ENCODE measurements at places on chromosomes 1 and 21.
A peak's percentile ranks its signal among the peaks of the same experiment; 100 is the strongest.

GRCh38 chr1:219220945-219221344 lies 47.3 kb downstream of the LYPLAL1 start:
- DNase-seq = no peak

DNA sequence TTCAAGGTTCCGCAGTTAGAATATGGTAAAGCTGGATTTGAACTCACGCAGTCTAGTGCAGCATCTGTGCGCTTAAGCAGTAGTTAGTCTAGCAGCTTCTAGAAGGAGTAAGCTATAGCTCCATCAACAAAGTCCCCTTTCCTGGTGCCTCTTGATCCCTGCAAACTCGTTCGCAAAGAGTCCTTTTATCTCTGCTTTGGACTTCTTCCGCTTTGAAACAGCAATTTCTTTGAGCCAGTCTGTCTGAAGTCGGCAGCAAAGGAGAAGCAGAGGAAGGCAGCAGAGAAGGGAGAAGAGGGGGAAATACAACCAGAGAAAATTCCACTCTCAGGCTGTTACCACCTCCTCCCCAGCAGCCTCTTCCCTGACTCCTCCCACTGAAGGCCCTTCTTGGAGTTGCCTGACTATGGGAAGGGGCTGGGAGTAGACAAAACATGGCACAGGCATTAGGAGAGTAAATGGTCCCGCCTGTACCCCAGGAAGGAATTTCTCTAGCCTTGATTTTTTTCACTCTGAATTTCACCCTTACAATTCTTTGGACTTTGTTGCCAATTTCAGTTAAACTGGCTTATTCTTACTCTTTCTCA lies 25.9 kb downstream of the HSD3B2 start:
- no peak for DNase-seq

DNA sequence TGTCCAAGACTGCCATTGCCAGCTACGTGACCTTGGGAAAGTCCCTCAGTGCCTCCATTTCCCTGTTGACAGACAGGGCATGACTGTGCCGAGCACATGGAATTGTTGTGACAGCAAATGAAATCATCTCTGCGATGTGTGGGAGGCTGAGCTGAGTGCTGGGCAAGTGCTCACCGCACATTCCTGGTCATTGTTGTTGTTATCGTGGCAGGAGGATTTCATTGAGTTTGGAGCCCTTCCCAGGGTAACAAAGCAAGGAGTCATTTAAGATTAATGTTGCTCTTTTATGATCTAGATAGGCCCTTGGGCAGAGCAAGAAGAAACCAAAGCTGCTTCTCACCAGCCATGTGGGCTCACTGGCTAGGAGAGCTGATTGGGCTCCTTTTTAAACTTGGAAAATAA lies 39.6 kb upstream of the ITPKB start:
- DNase-seq = no peak

DNA sequence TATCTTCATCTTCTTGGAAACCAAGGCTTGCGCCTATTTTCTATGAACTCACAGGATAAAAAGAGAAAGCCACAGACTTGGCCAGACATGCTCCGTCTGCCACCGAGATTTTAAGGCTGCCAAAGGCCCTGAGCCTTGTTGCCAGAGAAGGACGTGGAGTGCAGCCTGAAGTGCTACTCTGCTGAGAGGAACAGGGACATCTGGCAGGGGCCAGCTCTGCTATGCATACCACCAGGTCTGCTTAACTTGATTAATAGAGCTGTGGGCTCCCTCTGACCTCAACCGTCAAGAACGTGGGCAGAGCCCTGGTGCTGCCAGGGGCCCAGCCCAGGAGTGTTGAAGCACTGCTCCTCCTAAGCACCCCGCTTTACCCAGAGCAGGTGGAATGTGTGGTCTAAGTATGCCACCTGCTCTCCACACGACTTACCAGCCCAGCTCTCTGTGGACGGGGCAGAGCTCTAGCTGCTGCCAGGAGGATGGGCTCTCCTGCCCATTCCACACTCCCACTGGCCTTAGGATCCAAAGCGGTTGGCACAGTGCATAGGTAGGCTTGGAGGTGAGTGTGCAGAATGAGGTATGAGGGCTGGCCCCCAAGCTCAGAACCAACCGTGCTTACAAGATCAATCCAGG lies 10.6 kb downstream of the HCRTR1 start:
- no peak for DNase-seq

GRCh38 chr1:153119491-153119971 lies 6.2 kb upstream of the SPRR2F start:
- no peak for DNase-seq

DNA sequence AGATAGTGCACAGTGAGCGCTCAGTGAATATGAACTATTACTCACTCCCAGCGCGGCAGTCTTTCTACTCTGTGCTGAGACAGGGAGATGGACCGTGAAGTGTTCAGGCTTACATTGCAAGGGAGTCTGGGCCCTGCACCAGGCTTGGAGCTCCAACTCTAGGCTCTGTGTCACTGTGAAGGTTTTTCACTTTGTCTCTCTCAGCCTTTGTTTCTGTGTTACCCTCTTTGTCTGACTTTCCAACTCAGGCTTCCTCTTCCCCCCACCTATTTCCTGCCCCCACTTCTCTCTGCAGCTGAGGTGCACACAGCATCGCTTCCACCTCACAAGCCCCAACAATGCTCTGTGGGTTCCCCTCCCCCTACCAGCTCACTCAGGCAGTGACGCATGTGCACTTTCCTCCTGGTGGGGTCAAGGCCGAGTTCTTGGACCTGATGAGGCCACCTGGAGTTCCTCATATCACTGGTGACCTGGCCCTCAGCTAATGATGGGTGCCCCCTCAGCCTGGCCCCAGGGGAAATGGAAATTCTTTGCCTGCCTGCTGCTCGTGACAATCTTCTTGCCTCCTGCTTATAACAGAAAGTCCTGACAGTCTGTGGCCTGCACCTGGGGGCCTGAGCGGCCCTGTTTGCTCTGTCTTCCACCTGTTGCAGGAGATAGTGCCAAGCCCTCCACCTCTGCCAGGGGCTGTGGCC lies 1.1 kb upstream of the LCK start:
- peak; percentile 95 for DNase-seq

- no peak for DNase-seq
Measured at GRCh38 chr1:230877146-230877923, 9.0 kb upstream of the C1orf198 start.

DNA sequence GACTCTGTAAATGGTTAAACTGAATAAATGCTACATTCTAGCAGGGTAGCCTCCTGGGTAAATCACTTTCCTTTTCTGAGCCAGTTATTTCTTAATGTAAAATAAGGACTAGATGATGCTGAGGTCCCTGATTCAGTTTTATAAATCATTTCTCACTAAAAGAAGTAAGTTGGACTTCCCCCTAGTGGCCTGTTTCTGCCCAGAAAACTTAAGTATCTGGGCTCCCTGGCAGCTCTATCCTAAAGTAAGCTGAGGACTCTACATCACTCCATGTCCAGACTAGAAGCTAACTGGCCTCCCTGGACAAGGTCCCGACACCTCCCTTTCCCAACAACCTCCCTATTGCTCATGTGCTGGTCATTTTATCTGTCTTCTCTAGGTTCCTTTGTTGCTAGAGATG lies 3.0 kb downstream of the GPN2 start:
- DNase-seq = no peak

DNA sequence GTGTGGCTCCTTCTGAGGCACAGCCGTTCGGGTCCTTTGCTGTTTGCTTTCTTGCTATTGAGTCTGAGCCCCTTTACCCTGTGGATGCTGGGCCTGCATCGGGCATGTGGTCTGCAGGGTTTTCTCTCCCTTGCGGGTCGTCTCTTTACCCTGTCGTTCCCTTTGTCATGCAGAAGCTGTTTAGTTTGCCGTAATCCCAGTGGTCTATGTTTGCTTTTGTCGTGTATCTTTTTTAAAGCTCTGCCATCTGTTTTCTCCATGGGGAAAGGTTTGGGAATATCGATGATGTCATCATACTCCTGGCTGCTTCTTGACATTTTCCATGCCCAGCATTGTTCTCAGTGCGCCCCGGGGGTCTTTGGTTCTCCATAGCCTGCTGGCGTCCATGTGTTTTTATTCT lies 68.2 kb downstream of the AGPAT3 start:
- DNase-seq = no peak

DNA sequence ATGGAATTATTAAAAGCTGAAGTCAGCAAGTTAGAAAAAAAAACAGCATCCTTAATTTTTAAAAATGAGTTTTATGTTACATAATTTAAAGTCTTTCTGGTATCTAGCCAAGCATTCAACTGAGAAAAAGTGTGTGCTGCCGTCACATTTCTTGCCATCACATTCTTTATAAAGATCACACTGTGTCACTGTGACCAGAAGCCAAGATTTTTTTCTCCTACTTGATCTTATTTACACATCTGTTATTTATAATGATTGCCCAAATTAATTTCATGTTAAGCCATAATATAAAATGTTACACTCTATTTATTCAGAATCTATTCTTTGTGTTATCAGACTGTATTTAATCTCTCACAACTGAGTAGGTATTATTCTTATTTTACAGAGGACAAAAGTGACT lies 1603.7 kb downstream of the PLA2G4A start:
- DNase-seq = no peak

DNA sequence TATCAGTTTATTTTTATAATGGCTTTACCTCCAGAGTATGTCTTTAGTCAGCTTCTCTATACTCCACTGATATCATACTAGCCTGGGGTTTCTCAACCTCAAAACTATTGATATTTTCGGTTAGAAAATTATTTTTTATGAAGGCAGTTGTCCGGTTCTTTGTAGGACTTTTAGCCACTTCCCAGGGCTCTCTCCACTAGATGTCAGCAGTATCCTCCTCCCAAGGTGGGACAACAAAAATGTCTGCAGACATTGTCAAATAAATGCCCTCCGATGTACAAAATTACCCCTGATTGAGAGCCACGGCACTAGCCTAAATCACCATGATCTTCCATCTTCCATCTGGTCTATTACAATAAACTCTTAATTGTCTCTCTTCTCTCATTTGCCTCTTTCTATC lies 4.1 kb upstream of the GRIK1 start:
- no peak for DNase-seq

DNA sequence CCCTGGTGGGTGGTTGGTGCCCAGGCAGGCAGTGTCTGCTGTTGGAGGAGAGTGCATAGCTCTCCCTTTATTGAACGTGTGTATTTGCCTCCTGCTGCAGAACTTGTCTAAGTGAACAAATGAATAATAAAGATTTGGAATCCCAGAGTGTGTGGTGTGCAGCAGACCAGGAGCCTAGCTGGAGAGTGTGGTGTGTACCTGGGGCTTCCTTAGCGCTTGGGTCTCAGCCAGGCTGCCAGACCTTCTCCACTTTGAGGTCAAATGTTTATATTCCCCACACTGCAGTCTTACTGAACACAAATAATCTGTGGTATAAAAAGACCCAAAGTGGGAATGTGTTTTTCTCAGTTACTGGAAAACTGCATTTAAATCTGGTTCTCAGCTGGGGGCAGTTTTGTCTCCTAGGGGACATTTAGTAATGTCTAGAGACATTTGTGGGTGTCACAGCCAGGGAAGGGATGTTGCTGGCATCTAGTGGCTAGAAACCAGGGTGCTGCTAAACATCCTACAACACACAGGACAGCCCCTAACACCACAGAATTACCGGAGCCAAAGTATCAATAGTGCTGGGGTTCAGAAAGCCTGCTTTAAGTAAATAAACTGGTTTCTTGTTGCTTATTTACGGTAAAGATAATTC lies 23.6 kb downstream of the SLC37A1 start:
- no peak for DNase-seq

GRCh38 chr1:231827337-231828105 lies 200.9 kb downstream of the DISC1 start:
- no peak for DNase-seq

DNA sequence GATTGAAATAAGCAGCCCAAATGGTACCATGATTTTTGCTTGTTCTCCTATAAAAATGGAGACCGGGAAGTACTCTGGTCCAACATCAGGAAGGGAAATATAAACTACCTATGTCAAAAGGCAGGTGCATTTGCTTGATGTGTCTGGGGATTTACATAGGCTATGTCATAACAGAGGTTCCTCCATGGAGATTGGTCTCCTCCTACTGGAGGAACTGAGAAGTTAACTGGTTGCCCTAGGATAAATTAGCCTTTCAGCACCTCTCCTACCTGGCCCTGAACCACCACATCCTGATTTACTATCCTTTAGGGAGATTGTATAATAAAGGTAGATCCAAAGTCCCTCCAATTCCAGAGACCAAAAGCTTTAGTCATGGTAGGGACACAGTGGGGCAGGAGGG lies 1109.3 kb upstream of the B3GALT2 start:
- peak; percentile 7 for DNase-seq

DNA sequence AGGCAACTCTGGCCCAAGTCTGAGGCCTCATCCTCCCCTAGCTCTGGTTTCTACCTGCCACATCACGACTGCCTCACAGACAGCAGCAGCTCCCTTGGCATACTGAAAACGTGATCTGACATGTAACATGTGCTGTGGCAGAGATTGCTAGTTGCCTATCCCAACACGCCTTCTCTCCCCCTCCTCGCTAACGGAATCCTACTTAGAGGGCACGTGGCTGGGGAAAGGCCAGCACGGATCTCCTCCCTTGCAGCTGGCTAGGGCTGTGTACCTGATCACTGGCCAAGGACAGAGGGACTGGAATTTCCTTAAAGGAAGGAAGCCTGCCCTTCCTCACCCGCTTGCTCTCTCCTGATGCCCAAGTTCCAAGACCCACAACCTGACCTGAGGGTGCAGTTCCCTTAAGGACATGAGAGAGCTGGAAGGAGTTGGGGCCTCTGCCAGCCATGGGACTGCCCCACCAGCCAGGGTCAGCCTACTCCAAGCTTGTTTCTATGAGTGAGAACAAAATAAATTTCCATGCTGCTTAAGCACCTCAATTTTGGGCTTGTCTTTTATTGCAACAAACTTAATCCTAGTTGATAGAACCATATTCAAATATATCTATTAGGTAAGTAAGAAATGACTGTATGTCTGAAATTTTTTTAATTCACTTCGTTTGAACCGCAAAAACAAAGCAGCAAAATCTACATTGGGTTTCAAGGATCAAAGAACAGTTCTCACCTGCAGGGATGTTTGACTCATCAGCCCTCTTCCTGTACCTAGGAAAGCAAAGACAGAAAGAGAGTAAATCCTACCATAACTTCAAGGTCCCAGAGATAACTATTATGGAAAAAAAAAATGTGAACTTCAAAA lies 7.2 kb downstream of the SETD4 start:
- DNase-seq = no peak

DNA sequence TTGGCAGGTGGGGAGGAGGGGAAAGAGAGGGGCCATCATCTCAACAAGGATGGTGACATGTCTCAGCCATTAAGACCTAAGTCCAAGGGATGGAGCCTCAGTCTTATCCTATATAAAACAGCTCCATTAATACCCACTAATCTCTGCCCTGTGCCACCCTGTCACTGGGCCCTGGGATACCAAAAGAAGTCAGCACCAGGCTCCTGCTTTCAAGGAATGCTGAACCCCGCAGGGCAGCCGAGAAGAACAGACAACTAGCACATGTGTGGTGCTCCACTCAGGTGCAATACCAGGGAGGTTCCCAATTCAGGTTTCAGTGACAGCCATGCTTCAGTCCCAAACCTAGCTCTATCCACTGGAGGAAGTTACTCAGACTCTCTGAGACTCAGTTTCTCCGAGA lies 128.4 kb downstream of the GRIK3 start:
- no peak for DNase-seq

DNA sequence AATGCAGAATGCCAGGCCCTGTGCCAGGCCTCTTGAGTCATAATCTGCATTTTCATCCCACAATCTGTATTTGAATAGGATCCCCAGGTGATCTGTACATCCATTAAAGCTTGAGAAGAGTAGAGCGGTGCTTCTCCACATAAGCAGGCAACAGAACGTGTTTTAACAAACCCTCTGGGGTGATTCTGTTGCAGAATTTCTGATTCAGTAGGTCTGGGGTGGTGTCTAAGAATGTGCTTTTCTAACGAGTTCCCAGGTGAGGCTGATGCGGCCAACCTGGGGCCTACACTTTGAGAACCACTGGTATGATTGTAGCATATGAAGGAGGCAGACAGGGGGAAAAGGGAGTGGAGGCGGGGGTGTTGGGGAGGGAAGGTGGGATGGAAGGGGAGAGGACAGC lies 78.4 kb upstream of the POU3F1 start:
- DNase-seq = no peak

Measured in CD4-positive, alpha-beta T cell (primary cell).